ENCODE measurements at places on chromosomes 7 and 10. TPM values are rescaled to one million over a fixed set of nuclear protein-coding genes. Genes with fewer than 3 reads are reported as not detected.

DNA sequence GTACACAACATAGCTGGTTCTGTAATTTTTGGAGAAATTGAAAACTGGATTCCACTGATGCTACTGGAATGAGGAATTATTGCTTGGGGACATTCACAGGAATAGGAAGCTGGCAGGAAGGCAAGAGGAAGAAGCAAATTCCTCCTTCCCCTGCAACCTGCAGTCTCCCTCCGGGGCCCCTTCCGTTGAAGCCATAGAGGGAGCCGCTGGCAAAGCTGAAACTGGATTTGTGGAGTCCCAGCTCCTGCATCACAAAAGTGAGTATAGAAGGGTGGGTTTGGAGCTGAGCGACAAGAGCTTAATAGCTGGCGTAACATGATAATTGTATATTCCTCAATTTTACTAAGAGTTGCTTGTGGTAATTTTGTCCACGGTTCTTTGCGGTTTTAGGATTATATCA, 190.8 kb downstream of the ADRA2A start:
- DNase-seq: no peak

DNA sequence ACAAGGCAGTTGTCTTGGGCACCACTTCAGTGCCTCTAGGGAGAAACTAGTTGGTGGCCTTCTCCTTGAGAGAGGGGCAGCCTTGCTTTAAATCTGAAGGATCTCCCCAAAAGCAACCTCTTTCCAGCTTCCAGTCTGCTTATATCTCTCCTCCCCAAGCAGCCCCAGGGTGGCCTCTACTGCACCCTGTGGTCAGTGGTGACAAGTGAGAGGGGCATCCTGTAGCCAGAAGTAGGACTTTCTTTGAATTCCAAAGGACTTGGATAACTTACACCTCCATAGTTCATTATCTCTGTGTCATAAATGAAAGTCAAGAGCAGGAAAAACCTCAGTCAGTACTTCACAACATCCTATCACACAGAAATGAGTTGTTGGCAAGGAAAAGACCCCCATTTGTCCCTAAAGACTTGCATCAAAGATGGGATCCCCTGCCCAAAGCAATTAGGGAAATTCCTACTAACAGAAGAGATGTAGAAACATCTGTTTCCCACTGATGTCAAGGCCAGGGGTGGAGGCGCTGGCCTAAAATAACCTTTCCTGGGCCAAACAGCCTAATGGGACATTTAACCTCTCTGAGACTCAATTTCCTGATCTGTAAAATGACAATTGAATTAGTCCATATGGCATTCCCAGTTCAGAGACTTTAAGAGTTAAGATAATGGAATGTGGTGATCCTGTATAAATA, 44.0 kb upstream of the ANKRD1 start:
- DNase-seq: no peak

- DNase-seq: no peak
Measured at GRCh38 chr7:101712652-101713051, 83.6 kb upstream of the MYL10 start.

GRCh38 chr10:21212348-21212747, 313.1 kb downstream of the SKIDA1 start:
- no peak for DNase-seq

- DNase-seq: no peak
Measured at GRCh38 chr7:139914306-139915267, 85.5 kb downstream of the TBXAS1 start.

GRCh38 chr10:131849591-131850382, 51.0 kb upstream of the PPP2R2D start:
- DNase-seq: no peak

GRCh38 chr10:30786131-30786530, 156.6 kb upstream of the LYZL2 start:
- no peak for DNase-seq

GRCh38 chr10:13347043-13347499, 1.0 kb downstream of the SEPHS1 start:
- DNase-seq: no peak

Gene JAKMIP3
- total RNA-seq: 0.42 TPM
